ENCODE measurements at places on chromosomes 6 and 20.
A peak's percentile ranks its signal among the peaks of the same experiment; 100 is the strongest.

GRCh38 chr20:45821947-45822346 lies 5.2 kb downstream of the TNNC2 start:
- DNase-seq: no peak

- no peak for DNase-seq
These were observed 14.6 kb downstream of the NRSN1 start for GRCh38 chr6:24140591-24140990.

DNA sequence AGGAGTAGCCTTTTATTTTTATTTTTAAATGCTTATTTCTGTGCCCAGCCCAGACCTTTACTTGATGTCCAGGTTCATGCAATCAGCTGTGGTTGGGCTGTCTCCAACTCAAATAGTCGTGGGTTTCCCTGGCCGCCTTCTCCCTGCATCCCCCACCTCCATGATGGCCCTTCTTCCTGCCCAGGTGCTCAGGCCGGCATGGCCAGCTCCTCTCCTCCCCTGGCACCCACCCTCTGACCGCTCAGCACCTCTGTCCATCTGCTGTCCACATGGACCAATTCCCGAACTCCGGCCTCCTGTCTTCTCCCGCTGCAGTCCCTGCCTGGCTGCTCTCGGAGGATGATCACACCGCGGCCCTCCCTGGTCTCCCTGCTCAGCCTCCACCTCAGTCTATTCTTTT lies 81.2 kb upstream of the SULF2 start:
- no peak for DNase-seq

DNA sequence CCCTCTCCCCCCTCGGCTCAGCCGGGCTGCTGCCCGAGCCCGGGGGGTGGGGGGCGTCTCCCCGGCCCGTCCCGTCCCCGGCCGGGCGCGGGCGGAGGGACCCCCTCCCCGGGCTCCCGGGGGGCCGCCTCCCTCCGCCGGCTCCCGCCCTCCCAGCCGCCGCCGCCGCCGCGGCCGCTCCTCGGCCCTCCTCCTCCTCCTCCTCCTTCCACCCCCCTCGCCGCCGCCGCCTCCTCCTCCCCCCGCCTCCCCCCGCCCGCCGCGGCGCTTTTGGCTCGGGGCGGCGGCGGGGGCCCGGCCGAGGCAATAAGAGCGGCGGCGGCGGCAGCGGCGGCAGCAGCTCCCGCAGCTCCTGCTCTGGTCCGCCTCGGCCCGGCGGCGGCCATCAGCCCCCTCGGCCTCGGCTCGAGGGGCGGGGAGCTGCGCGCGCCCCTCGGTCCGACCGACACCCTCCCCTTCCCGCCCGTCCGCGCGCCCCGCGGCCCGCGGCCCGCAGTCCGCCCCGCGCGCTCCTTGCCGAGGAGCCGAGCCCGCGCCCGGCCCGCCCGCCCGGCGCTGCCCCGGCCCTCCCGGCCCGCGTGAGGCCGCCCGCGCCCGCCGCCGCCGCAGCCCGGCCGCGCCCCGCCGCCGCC lies 38.7 kb downstream of the GNAS start:
- DNase-seq: peak; percentile 86

DNA sequence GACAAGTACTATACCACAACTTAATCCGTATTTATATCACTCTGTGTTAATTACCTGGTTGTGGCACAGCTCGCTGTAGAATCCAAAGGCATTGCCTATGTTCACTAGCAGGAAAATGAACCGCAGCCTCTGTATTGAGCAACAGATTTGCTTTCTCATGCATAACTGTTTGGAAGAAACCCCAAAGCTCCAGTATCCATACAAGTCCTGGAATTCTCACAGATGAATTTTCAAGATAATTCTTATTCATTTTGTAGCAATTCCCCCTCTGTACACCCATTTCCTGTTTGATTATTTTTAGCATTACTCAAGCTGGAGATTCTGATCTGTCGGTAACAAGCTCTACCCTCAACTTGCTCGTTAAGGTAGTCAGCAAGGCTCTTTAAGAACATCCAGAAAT lies 63.5 kb downstream of the STMND1 start:
- no peak for DNase-seq

DNA sequence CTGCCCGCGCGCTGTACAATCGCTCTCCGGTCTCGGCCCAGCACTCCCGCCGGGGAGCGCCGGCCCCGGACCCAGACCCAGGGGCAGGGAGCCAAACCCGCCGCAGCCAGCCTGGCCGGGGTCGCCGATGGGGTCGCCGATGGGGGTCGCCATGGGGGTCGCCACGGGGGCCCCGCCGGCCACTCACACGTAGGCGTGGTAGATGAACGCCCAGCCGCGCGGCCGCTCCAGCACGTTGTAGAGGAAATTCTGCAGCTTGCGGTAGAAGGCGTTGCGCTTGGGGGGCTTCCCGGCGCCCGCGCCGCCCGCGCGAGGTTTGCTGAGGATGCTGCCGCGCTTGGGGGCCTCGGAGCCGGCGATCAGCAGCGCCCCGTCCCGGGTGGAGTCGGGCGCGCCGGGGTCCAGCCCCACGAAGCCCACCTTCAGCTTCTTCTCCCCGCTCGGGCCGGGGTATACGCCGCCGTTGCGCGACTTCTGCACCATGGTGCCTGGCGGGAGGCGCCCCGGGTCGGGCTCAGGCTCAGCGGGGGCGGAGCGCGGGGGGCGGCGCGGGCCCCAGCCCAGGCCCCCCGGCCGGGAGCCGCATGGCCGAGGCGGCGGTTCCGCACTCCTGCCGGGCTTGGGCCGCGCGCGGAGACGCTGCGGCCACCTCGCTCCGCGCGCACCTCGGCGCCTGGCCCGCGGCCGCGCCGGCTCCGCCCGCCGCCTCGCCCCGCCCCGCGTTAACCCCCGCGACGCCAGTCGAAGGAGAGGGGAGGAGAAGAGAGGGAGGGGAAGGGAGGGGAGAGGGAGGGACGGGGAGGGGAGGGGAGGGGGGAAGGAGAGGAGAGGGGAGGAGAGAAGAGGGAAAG lies at the start of gene KCNQ2:
Gene KCNQ2, minus strand, starts transcription at position 675 of the 851 bp plus-strand sequence. Its CDS starts 192 bp downstream, at position 483.
- DNase-seq: no peak

DNA sequence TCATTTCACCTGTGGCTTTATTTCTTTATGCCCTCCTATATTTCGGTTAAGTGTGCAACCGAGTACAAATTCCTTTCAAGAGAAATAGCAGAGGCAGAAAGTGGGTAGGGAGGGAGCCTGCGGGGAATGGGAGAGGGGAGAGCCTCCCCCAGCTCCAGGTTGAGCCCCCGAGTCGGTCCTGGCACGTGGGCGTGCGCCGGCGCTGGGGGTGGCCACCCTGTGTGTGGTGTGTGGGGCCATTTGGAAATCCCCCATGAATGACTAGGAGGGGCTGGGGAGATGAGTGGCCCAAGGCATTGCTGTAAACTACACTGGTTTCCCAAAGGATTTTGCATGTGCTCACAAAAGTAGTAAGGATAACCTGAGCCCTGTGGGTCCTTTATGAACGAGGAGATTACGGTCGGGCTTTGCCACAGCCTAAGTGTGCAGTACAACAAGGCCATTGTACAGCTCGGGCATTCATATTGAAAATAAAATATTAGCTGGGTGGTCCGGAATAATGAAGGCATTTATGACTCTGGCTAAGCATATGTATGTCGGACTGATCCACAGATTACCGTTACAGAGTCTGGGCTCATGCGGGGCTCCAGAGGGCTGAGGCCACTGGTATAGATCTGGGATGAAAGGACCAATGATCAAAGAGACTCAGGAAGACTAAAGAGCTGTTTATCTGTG lies 84.5 kb upstream of the RALGAPA2 start:
- DNase-seq: no peak

DNA sequence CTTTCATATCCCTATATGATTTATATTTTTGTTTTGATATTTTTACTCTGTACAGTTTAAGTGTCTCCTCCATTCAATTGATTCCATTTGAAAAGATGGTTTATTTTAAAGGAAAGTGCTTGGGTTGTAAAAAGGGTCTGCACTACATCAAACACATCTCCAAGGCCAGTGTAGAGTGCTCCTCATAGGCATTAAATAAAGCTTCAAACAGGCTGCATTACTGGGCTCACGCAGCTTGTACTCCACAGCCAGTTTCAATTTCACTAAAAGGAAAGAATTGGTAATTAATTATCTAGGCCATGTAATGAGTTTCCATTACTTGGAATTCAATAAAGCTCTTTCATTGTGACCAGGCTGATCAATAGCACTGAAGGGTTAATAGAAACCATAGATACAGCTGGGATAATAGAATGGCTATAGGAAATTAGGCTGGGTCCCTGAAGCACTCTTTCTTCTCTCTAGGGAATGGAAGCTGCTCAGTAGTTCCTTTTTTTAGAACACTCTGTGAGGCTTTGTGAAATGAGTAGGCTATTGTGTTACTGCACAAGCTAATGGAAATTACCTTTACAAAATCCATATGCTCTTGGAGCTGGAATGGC lies 442.2 kb downstream of the RNF144B start:
- no peak for DNase-seq

DNA sequence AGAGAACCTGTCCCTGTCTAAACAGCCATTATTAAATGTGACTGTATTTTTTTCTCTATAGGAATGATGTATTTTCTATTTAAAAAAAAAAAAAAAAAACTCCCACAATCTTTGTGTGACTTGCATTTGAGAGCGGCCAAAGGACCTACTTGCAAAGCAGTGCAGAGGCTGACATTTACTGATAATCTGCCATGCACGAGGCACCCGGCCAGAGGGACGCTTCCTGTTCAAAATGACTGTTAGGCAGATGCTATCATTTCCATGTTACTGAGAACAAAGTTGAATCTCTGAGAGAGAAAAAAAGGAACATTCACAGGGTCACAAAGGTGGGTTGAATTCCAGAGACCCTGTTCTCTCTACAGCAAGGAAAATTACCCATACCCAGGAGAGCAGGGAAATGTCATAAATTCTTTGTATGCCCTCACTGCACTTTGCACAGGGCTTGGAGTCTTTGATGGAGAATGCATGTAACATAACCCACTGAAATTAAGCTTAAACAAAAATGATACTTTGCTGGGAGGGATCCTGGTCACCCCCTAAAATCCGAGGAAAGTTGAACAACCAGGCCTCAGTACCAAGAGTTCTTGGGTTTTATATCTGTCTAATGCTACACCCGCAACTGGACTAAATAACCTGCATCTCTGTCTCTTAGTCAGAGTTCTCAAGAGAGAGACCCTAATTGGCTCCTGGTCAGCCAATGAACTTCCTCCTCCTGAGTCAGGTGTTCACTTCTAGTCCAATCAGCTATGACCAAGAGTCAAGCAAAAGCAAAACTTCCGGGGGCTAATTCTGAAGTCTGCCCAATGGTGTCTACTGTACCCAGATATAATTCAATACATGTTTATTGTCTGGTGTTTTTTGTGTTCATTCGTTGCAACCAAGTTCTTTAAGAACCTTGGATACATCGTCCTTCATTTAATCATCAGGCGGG lies 61.2 kb downstream of the GCLC start:
- no peak for DNase-seq

DNA sequence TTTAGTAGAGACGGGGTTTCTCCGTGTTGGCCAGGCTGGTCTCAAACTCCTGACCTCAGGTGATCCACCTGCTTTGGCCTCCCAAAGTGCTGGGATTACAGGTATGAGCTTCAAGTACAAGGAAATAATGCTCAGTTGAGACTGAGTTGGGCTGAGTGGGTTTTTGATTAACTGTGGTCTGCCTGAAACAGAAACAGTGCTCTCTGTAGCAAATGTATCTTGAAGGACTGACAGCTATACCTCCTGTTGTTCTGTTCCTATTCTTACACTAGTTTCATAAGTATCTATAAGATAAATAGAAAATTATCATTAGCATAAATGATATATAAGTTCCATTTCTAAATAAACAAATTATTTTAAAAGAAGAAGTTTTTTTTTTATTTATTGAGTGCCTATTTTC lies 142.8 kb upstream of the PTPRK start:
- DNase-seq: no peak

DNA sequence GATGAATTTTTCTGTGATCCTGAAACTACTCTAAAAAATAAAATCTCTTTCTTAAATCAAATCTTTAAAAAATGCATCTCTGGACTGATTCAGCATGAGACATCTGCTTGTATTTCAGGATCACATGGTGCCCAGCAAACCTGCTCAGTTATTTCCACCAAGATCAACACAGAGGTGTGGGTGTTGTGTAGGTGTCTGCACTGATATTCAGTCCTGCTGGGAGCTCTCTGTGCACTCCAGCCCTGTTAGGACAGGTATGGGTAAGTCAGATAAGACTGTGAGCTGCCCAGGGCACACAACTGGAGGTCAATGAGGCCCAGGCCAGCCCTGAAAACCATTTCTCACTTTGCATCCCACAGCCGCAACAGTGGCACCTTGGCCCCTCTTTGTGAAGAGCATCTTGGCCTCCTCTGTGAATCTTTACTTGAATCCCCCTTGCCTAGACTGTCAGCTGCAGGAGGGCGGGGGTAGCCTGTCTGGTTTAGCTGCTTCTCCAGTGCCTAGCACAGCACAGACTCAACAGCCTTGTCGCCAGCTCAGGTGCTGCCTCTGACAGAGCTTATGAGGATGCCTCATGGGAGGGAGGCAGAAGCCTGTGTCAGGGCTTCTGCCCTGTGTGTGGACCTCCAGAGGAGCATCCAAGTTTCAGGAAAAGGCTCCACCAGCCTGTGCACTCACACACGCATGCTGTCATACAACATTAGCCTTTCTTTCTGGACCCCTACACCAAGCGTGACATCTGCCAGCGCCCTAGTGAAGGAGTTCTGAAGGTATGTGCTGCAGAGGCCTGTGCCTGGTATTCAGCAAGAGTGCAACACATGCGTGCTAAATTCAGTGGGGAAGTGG lies 187.6 kb upstream of the CST7 start:
- DNase-seq: no peak

GRCh38 chr6:115838216-115838615 lies 222.5 kb downstream of the FRK start:
- no peak for DNase-seq

- no peak for DNase-seq
These were observed 18.8 kb upstream of the EZR start for GRCh38 chr6:158837684-158838625.

DNA sequence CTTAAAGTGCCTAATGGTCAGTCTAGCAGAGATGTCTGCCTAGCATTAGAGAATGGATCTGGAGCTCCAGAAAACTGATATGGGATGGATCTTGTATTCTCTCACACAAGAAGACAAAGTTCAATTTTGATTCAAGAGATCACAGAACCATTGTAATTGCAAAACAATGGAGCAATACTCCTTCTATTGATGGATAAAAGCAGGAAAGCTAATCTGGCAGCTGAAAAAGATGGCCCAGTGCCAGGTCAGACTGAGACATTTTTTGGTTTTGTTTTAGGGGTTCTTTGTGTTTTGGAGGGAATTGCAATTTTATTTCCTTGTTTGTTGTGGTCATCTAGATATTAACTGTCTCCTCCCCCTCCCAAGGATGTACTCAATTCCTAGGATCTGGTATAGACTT lies 14.6 kb upstream of the ZNF133 start:
- no peak for DNase-seq

DNA sequence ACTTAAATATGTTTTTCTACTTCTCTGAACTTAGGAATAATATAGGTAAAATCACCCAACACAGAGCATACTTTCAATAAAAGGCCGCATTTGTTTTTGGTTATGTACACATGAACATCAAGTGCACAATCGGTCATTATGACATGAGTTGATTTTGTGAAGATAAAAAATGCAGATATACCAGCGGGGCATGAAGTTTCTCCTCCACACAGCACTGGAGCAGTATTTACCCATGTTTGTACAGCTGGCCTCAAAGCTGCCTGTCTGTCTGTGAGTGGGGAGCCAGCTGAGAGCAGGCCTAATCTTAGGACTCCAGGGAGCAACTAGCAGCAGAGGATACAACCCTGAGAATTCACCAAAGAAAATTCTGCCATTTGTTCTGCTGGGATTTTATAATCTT lies 206.5 kb downstream of the TPBG start:
- DNase-seq: no peak
